Dermis microvascular lymphatic vessel endothelial cell (primary cell): ENCODE measurements at places on chromosomes 6 and 20.

- DNase-seq = no peak
Observed at GRCh38 chr6:129657483-129657882, 52.5 kb downstream of the ARHGAP18 start.

DNA sequence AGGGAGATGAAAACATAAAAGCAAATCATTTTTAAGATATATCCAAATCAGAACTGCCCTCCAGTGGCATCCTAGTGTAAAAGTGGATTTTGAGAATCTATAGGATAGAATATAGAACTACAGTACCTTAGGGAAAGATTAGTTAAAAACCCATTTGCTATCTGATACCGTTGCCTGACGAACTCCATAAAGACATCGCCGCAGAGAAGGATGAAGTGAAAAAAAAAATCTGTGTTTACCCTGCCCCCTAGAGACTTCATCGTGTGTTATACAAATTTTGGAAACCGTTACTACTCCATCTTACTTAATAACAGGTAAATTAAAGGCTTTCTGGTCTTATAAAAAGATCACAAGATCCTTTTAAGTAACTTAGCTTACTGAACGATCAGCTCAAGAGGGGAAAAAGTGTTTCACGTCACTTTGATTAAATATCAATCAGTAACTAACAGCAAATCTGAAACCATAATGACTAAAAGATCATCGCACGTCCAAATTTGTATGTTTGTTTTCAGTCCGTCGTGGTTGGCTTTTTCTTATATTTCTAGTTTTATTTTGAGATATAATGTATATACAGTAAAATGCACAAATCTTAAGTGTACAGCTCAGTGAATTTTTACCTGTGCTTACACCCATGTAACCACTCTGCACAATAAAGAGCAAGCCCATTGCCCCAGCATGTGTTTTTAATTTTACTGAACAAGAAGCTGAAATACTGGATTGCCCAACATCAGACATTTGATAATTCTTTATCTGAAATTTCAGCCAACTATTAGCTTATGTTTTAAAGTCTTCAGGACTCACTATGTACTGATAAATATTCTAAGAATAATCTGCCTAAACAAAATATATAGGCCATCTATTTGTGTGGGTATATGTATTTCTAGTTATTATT, 881 bp upstream of the MCM3 start:
- DNase-seq = no peak

DNA sequence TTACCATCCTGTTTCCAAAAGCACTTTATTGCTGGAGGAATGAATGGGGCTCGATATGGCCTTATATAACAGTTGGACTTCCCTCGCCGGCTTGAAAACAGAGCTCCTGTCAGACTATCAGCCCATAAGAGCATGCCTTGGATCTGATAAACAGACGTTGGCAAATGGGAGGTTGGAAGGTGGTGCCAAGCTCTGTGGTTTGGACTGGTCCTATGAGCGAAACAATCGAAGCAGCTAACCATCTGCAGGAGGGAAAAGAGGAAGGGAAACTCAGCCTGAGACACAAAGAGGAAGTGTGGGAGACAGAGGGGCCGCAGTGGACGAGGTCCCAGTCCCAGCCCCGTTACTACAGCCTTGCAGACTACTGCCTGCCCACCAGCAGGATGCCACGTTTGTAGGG, 92.9 kb downstream of the TFAP2C start:
- DNase-seq = no peak

GRCh38 chr20:49384437-49385434, 97.7 kb downstream of the KCNB1 start:
- DNase-seq = peak; percentile 69

GRCh38 chr6:116514111-116514510, 2.7 kb downstream of the CALHM5 start:
- DNase-seq = no peak

GRCh38 chr6:11218538-11219399, 13.7 kb downstream of the NEDD9 start:
- DNase-seq = peak; percentile 98

GRCh38 chr6:116665464-116665863, 3.1 kb downstream of the ZUP1 start:
- DNase-seq = no peak

- no peak for DNase-seq
Observed at GRCh38 chr6:77674211-77674610, 21.4 kb downstream of the MEI4 start.

- no peak for DNase-seq
Observed at GRCh38 chr6:149962461-149963211, 1.1 kb upstream of the ULBP1 start.

DNA sequence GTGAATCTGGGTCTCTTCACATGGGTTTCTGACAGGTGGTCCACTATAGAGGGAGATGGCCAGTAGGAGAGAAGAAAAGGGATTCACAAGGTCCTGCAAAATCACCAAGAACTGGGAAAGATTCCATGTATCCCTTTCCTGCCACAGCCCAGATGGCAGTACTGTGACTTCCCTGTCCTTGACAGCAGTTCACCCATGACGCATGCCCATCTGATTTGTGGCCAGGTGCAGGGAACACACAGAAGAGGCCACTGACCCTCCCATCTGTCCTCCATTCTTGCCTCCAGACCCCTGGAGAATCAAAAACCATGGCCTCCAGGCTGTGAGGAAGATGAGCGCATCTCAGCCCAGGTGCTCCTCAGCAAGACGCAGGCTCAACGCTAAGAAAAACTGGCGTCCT, 183.1 kb upstream of the RREB1 start:
- no peak for DNase-seq

- no peak for DNase-seq
Observed at GRCh38 chr6:45815466-45816125, 200.1 kb downstream of the CLIC5 start.

DNA sequence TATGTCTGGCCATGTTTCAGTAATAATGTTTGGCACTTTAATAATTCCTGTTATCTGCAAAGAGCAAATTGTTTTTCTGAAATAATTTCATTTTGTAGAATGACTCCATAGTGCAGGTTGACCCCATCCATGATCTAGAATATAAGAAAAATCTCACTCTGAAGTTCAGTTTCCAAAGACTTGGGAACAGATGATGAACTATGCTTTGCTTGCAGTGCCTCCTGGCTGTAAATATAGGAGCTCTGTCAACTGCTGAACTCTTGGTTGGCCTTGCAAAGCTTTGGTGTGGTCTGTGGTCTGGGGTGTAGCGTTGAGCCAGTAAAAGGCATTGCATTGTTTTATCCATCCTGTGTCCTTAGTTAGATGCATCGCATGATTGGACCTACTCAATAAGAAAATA, 104.0 kb downstream of the PLCB4 start:
- no peak for DNase-seq

- no peak for DNase-seq
Observed at GRCh38 chr6:64914124-64914523, 792.9 kb downstream of the EYS start.

- DNase-seq = no peak
Observed at GRCh38 chr20:56551571-56551970, 18.5 kb downstream of the FAM209B start.

DNA sequence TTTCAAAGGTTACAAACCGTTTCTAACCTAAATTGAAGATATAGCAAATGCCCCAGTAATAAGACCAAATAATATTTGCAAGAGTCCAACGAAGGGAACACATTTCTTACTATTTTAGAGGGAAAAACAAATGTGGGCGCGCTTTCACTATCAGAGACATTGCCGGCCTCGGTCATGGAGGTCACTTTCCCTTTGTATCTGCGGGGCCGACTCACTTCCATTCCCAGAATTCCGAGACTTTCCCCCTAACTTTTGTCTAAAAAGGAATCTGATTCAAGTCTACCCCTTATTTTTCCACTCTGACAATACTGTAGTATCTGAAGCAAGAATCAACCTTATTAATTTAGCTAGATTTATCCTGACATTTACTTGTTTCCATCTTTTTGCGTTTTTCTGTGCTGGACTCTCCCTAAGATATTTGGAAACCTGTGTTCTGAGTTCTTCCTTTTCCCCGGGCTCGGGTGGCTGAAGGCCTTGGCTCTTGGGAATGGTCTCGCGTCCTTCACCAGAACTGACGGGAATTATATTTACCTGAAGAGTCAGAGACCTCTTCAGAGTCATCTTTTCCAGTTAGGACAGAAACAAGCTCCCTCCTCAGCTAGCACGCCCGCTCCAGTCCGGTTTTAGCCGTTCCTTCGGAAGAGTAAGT, 71.8 kb upstream of the ZNF184 start:
- DNase-seq = no peak

GRCh38 chr20:61850457-61850856, 215.2 kb downstream of the TAF4 start:
- DNase-seq = no peak

- DNase-seq = peak; percentile 13
Observed at GRCh38 chr6:127119102-127120022, 891 bp downstream of the RSPO3 start.

DNA sequence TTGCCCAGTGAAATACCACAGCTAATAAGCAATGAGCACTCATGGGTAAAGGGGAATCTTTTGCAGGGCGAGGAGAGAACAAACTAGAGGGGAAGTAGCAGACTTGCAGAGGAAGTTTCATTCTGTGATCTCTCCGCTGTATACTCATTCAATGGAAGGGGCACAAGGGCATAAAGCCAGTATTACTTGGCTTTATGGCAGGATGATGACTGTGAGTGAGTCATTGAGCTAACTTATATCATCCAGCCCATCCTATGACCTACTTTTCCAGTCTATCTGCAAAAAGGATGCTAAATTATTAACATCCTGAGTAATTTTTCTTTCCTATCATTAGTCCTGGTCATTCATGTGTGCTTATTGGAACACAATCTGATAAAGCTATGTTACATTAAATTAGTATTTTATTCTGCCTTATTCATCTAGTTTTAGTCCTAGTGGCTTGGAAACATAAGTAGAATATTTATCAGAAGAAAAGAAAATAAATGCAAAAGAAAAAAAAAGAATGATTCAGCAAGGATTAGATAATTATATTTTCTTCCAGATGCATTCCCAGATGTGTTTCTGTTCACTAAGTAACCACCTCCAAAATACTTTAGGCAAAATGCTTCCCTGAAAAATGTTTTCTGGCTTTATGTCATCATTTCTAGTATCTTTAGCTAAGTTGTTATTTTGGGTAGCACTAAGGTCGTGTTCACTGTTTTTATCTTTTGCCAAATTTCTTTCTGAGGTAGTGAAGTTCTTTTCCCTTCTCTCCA, 471.7 kb downstream of the CDKAL1 start:
- DNase-seq = peak; percentile 96

- no peak for DNase-seq
Observed at GRCh38 chr20:35271904-35272303, 6.0 kb downstream of the MMP24OS start.

- DNase-seq = no peak
Observed at GRCh38 chr6:149239573-149240209, 77.8 kb upstream of the TAB2 start.

GRCh38 chr20:52318651-52319050, 127.1 kb upstream of the ZFP64 start:
- DNase-seq = no peak

GRCh38 chr20:9068233-9068801, 570 bp upstream of the PLCB4 start:
- peak; percentile 32 for DNase-seq

- DNase-seq = peak; percentile 69
Observed at GRCh38 chr6:22112461-22112860, 184.4 kb downstream of the PRL start.

DNA sequence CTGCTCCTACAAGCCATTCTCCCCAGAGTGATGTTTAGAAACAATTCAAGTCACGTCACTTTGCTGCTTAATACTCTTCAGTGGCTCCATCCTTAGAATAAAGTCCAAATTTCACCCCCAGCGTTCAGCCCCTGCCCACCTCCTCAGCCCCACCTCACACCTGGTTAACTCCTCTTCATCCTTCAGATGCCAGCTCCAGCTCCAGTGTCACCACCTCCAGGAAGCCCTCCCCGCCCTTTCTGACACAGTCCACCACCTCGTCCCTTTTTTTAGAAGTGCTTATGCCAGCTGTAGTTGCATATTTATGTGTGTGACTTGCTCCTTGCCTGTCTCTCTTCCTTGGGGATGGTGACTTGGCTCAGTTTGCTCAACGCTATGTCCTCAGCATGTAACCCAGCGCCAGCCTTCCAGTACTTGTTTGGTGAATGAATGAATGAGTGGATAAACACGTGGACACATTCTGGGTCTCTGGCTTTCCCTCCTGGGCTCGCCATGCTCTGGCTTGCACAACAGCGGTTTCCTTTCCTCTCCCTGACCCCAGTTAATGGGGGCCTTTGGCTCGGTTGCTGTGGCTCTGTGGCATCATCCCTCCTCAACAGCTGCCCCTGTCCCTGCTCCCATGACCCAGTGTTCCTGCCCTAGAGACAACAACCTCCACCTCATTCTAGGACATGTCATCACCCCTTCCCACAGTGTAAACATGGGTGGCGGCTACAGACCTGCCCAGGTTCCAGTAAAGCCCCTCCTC, 3.7 kb upstream of the IP6K3 start:
- no peak for DNase-seq

GRCh38 chr6:157487110-157487773, 106.3 kb downstream of the ZDHHC14 start:
- DNase-seq = no peak

GRCh38 chr6:18121580-18122127, 823 bp downstream of the NHLRC1 start:
- DNase-seq = no peak

GRCh38 chr20:17497821-17498580, 33.2 kb downstream of the BFSP1 start:
- DNase-seq = no peak

- DNase-seq = no peak
Observed at GRCh38 chr6:133241901-133242636, 912 bp downstream of the EYA4 start.

DNA sequence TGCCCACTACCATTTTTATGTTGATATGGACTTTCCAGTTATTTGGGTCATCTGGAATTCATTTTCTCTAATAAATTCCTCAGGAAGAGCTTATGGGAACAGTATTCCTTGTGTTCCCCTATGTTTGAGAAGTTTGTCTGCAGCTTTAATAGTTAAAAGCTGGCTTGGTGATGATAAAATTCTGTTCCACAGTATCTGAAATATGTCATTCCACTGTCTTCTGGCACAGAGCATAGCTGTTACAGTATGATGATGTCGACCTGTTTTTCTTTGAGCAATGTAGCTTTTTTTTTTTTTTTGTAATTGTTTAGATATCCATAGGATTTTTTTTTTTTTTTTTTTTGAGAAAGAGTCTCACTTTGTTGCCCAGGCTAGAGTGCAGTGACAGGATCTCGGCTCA, 43.2 kb downstream of the NCOA3 start:
- DNase-seq = no peak

DNA sequence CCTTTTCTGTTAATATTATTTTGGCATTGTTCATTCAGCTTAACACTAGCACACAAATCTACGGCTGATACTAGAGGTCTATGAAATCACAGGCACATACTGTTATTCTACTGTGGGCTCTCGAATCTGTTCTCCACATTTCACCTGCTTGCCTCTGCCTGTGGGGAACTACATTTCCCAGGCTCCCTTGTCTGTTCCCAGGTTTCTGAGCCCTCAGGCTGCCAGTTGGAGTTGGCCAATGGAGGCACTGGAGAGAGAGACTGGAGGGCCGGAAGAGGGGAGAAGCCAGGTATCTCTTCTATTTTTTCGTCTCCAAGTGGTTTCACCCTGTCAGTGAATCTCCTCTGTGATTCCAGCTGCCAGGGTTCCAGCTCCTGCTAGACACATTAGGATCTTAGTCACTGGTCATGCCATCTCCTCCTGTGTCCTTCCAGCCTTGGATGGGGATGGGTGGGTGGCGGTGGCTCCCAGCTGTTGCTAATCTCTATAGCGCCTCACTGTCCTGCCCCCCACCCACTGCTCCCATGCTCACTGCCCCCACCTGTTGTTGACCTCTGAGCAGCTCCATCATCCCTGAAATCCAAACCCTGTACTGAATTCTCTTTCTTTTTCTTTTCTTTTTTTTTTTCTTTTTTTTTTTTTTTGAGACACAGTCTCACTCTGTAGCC, 188.2 kb downstream of the LRFN2 start:
- no peak for DNase-seq
